ENCODE measurements at places on chromosomes 11 and 22.

GRCh38 chr11:2989006-2989405 lies 3.1 kb downstream of the NAP1L4 start:
- DNase-seq = no peak

GRCh38 chr11:100866453-100866852 lies 179.4 kb downstream of the ARHGAP42 start:
- DNase-seq = no peak

DNA sequence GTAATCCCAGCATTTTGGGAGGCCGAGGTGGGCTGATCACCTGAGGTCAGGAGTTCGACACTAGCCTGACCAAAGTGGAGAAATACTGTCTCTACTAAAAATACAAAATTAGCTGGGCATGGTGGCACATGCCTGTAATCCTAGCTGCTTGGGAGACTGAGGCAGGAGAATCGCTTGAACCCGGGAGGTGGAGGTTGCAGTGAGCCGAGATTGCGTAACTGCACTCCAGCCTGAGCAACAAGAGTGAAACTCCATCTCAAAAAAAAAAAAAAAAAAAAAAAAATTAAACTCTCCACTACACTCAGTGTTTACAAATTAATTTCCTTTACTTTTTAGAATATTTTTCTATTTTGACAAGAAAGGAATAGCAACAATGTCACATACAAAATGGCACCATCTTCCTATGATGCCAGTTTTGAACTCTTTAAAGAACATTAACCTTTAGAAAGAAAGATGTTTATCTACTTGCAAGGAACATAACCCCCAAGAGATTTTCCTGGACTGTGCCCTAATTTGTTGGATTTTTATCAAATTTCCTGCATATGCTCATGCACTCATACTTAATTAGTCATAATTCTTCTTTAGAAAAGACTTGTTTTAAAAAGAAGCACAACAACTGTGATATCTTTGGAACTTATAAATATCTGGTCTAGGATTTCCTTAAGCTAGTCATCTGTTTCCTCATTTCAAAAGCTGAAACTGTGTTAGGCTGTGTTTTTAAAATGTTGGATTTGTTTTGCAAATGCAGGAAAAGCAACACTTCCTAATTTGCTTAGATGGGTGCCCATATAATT lies 22.6 kb upstream of the HIPK3 start:
- no peak for DNase-seq

DNA sequence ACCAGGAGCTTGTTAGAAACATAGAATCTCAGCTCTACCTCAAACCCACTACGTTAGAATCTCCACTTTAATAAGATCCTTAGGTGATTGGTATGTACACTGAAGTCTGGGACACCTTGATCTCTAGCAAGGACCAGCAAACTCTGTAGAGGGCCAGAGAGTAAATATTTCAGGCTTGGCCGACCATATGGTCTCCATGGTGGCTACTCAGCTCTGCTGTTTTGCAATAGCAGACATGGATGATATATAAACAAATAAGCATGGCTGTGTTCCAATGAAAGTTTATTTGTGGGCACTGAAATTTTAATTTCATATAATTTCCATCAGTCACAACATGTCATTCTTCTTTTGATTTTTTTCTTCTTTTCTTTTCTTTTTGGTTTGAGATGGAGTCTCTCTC lies 23.9 kb downstream of the UBASH3B start:
- no peak for DNase-seq

DNA sequence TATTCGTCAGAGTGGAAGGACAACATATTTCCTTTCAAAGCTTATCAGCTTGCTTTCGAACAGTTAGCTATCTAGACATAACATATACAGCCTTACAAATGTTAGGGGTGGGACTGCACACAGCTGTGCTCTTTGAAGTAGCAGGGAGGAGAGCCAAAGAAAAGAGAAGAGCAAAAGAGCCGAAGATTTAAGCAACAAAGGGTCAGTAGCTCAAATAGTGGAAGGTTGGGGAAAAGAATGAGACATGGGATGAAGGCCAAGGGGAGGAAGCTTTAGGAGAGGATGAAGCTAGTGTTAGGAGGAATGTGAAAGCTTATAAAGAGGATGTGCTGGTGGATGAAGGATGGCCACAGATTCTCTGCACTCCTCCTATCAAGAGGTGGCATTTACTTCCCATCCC lies 31.8 kb upstream of the IGSF22 start:
- no peak for DNase-seq

DNA sequence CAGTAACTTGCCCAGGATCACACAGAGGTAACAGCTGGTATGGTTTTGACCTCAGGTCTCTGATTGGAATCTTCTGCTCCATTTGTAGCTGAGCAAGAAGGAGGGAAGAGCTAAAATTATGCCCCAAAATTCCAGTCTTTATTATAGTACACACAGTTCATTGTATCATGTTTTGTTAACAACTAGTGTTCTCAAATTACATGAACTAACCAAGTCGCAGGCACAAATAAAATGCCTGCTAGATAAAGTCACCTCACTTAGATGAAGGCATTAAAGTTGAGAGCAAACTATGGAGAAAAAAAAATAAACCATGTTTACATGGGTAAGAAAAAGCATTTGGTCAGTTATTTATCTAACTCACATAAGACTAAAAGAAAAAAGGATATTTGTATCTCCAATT lies 58.8 kb downstream of the PDGFD start:
- DNase-seq = no peak

GRCh38 chr11:118088531-118088930 lies 1.8 kb upstream of the SMIM35 start:
- no peak for DNase-seq

GRCh38 chr11:22263613-22264012 lies 70.7 kb downstream of the ANO5 start:
- DNase-seq = no peak

- DNase-seq = no peak
These were observed 230.2 kb downstream of the METTL15 start for GRCh38 chr11:28338371-28338770.
